ENCODE measurements at places on chromosomes 12 and 14. TPM values are rescaled to one million over a fixed set of nuclear protein-coding genes. Genes with fewer than 3 reads are reported as not detected.

Gene SLC8A3
- total RNA-seq, result not detected

Gene CAPRIN2
- total RNA-seq, result 29.5 TPM

- DNase-seq, result no peak
Measured at GRCh38 chr12:109541413-109541726, 31.9 kb downstream of the MMAB start.

GRCh38 chr14:22220427-22220826 lies 368.6 kb downstream of the DAD1 start:
- DNase-seq, result no peak

DNA sequence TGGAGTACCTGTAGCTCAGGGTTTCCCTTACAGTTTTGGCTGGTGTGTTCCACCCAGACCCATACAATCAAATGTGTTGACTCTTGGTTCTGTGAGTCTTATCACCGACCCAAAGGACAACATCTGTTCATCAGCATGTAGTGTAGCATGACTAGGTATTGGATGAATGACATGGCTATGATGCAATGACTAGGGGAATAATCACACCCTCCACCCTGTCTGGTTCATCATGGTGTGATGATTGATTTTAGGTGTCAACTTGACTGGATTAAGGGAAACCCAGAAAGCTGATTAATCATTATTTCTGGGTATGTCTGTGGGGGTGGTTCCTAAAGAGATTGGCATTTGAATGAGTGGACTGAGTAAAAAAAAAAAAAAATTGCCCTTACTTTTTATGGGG lies 311.3 kb downstream of the DPF3 start:
- DNase-seq, result no peak

Gene TMEM132D
- total RNA-seq, result not detected

DNA sequence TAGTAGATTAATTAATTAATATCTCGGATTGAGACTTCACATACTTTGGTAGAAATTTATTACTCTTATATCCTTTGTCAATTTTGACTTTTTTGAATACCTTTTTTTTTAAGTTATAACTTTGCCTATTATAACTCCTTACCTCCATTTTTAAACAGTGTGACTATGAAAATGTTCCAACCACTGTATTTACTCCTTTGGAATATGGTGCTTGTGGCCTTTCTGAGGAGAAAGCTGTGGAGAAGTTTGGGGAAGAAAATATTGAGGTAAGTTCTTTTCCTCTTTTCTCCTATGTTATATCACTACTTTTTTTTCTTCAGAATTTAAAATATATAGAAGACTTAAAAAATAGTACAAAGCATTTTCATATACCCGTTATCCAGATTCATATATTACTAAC lies 27.8 kb downstream of the EID3 start:
- no peak for DNase-seq

GRCh38 chr12:47739979-47740378 lies 14.7 kb upstream of the ENDOU start:
- no peak for DNase-seq

DNA sequence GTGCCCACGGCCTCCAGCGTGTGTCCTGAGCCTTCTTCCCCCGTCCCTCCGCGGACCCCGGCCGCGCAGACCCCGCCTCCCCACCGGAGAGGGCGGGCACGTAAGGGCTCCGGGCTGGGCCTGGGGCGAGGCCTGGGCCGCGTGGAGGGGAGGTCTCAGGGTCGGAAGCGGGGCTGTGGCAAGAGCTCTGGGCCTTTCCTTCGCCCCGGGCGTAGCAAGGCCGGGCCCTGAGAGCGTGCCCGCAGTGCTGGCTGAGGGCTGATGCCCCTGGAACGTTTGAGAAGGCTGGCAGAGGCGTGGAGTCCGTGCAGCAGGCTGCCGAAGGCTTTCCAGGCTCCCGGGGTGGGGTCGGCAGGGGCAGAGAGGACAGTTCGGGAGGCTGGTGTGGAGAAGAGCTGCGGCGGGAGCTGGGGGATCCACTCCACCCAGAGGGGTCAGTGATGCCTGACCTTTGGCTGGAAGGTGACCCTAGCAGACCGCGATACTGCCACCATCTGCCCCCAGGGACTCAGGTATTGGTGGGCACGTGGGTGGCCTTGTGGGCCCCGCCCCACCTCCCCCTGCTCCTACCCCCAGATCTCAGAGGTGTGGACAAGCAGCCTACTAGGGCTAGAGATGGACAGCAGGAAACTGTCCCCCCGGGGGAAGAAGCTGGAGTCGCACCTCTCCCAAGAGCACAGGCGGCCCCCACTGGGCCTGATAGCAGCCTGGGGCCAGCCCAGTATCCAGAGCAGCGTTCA lies 558 bp downstream of the TEX22 start:
- DNase-seq, result peak; percentile 18

Gene RHOJ
- not detected for total RNA-seq

DNA sequence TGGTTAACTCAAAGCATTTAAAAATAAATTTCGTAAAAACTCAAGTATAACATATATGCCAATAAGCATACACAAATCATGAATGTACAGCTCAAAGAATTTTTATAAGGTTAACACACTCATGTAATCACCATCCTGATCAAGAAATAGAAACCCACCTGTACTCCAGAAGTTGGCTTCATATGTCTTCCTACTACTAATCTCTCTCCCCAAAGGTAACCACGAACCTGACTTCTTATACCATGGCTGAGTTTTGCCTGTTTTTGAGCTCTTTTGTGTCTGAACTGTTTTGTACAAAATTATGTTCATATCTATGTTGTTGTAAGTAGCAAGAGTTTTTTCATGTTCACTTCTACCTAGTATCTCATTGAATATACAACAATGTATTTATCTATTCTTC lies 18.7 kb downstream of the DUSP16 start:
- DNase-seq, result no peak

Gene C12orf56
- total RNA-seq, result not detected

Gene MYL2
- not detected for total RNA-seq

Gene C14orf180
- total RNA-seq, result not detected

DNA sequence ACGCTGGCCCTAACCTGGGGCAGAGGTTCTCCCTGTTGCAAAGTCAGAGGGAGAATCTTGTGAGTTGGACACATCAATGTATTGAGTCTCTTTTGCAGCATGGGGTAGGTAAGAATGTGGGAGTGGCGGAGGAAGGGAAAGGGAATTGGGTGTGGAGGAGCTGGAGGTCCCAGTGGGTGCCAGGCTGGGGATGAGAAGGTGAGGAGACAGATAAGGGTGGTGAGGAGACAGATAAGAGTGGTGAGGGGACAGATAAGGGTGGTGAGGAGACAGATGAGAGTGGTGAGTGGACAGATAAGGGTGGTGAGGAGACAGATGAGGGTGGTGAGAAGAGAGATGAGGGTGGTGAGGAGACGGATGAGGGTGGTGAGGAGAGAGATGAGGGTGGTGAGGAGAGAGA lies 72.9 kb upstream of the SFSWAP start:
- DNase-seq, result no peak

Gene GMFB
- total RNA-seq, result 32.2 TPM

GRCh38 chr14:76917158-76917596 lies 91.0 kb downstream of the LRRC74A start:
- DNase-seq, result peak; percentile 78

Gene HPD
- 0.35 TPM for total RNA-seq

DNA sequence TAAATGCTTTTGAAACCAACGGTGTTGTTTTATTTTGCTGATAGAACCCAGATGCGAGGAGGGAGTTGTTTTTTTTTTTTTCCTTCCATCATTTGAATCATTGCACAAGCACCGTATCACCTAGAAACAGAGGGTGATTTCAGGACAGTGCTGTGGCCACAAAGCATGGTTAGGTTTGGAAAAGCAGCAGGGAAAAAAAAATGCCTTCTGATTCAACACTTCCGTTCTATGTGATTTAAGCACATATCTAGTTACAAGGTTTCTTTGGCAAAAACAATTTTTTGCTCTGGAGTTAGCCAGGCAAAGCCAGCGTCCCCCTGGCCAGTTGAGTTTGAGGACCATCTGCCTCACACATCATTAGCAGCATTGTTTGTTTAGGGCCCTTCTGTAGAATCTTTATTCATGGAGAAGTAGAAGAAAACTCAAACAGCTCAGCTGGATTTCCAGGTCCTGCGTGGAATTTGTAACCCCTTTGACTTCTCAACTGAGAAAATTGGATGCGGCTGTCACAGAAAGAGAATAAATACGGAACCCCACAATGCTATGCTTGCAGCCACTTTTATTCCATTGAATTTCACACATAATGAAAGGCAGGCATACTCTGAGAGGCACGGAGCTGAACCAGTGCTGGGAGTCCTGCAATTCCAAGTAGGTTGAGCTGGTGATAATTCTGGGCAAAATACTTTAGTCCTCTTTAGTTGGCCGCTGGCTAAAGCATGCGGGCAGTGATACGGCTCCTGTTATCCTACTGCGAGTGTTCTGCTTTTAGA lies 17.0 kb upstream of the WNT5B start:
- DNase-seq, result no peak

Gene RDH16
- 0.79 TPM for total RNA-seq

Gene REP15
- 1.4 TPM for total RNA-seq

GRCh38 chr14:24080888-24081738 lies 9.8 kb downstream of the CPNE6 start:
- DNase-seq, result peak; percentile 63

Gene DCP1B
- total RNA-seq, result 6.2 TPM

DNA sequence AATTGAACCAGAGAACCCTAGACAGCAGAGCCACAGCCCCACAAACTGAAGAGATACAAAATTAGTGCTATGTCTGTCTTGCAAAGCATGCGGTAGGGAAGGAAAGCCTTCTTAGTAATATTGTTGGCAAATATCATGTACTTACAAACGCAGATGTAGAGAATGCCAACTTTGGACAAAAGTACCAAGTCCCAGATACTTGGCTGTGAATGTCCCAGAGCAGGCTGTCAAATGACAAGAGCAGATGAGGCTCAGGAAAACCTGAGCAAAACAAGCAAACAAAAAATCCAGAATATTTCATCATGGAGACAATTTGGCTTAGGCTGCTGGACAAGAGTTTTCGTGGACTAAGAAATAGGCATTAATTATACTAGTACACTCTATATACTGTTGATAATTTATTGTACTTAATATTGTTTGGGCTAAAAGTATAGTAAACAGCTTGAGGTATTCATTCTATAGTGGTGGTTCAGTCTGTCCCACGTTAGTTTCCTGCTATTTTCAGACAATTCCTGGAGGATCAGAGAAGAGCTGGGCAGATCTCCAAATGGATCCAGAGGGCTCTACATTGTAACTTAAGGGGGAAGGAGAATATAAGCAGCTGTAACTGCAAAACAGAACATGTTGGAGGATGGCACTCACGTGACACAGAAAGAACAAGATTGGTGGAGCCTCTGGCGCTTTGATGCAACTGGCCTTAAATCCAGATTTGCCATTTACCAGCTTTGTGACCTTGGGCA lies 329.8 kb downstream of the ATP23 start:
- no peak for DNase-seq

DNA sequence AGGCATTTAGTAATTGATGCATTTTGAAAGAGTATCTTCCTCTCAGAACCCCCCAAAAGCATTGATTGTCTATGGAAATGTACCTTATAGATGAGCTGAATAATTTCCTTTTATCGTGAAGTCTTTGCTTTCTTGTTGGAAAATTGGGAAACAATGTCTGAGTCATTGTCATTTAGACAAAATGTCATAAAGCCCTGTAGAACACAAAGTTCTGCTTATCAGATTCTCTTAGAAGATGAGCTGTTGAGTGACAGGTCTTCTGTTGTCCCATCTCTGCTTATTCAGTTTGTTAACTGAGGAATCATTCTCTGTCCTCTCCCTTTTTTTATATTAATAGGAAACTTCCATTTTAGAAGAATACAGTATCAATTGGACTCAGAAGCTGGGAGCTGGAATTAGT lies 22.9 kb downstream of the MAPKAPK5 start:
- no peak for DNase-seq

- no peak for DNase-seq
Measured at GRCh38 chr14:105492031-105492970, 1.3 kb downstream of the TEDC1 start.

GRCh38 chr12:132484891-132485441 lies 5.0 kb upstream of the FBRSL1 start:
- no peak for DNase-seq

Gene ANKS1B
- not detected for total RNA-seq

DNA sequence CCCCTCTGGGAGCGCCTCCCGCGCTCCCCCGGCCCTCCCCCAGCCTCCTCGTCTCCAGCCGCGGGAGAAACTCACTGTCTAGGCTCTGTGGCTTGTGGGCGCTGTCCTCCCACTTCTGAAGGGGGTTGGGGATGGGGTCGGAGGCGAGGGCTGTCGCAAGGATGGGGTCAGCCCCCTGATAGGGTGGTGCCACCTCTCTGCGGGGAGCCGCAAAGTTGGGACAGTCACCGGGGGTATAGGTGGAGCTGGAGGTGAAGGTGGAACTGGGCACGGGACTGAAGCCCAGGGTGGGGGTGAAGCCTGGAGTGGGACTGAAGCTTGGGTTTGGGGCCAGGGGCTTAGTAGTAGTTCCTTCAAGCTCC lies 12.2 kb downstream of the TNFRSF1A start:
- DNase-seq, result no peak

Gene SDSL
- 26.6 TPM for total RNA-seq

- no peak for DNase-seq
Measured at GRCh38 chr14:105138021-105138541, 30.5 kb downstream of the JAG2 start.

Gene CAPZA3
- total RNA-seq, result not detected

Gene PRIMA1
- not detected for total RNA-seq

GRCh38 chr12:31303466-31303865 lies 22.5 kb downstream of the SINHCAF start:
- DNase-seq, result no peak

DNA sequence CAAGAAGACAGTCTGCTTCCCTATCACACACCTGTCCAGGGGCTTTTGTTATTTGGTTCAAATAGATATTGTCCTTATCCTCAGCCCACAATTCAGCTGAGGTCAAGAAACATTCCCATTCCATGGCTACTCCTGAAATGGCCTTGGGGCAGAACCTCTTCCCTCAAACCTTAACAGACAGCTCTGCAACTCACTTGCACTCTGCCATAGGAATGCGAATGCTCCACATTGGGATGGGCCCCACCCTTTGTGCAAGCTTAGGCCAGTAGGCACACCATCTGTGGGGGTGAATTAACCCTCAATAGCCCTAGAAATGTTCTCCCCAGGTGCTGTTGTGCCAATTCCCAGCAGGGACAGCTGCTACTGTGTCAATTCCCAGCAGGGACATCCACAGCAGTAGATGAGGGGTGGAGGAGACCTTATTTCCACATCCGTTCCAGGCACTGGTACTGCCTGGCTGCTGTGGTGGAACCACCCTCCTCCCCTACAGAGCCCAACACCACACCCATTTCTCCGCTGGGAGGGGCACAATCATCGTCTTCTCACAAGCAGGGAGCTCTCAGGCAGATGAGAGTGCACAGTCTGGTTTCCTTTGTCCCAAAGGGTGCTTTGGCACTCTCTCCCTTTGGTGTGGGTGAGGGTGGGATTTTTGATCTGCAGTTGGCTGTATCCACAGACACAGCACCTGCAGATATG lies 42.3 kb upstream of the GLIPR1 start:
- no peak for DNase-seq

Gene MYL6
- total RNA-seq, result 666 TPM

DNA sequence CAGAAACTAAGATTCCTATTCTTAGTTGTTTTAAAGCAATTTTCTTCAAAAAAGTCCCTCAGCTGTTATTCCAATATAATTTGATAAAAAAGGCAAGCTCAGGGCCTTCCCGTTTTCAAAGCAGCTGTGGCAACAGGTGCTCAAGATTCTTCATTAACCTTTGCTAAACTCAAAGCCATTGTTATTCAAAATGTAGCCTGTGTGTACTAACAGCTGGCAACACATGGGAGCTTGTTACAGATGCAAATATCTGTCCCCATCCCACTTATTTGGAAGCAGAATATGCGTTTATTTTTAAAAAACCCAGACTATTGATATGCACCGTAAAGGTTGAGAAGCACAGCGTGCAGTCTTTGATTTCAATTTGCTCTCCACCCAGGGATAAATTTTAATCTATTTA lies 210.4 kb upstream of the SYT10 start:
- no peak for DNase-seq

Gene SRRM4
- not detected for total RNA-seq

Gene ENDOU
- total RNA-seq, result 0.39 TPM

All from PC-9 (cell line).